ENCODE measurements at places on chromosomes 16 and 17. TPM values are rescaled to one million over a fixed set of nuclear protein-coding genes. Genes with fewer than 3 reads are reported as not detected.

ODAD4 gene
- total RNA-seq, result 0.58 TPM

CCL8 gene
- not detected for total RNA-seq

OR3A2 gene
- total RNA-seq, result 7.2 TPM

CBX4 gene
- 18.6 TPM for total RNA-seq

COG7 gene
- 14.0 TPM for total RNA-seq

ABCC11 gene
- total RNA-seq, result 0.14 TPM

- H3K27ac ChIP-seq, result no peak overlapping the region
- H3K36me3 ChIP-seq, result peaks cover 10% of the 10 kb centered on the region
- peaks cover 3% of the 10 kb centered on the region for H3K4me1 ChIP-seq
- H3K4me3 ChIP-seq, result no peak overlapping the region
- H3K27me3 ChIP-seq, result no peaks in the 10 kb centered on the region
These were observed 32.1 kb upstream of the FBXW10B start for GRCh38 chr17:15651583-15652110.

- H3K27me3 ChIP-seq, result peaks cover 6% of the 10 kb centered on the region
- H3K4me1 ChIP-seq, result no peaks in the 10 kb centered on the region
- no peaks in the 10 kb centered on the region for H3K36me3 ChIP-seq
- no peak overlapping the region for H3K4me3 ChIP-seq
- no peak overlapping the region for H3K27ac ChIP-seq
- DNase-seq, result no peak
These were observed 289.6 kb upstream of the ERCC4 start for GRCh38 chr16:13630374-13630773.

DNA sequence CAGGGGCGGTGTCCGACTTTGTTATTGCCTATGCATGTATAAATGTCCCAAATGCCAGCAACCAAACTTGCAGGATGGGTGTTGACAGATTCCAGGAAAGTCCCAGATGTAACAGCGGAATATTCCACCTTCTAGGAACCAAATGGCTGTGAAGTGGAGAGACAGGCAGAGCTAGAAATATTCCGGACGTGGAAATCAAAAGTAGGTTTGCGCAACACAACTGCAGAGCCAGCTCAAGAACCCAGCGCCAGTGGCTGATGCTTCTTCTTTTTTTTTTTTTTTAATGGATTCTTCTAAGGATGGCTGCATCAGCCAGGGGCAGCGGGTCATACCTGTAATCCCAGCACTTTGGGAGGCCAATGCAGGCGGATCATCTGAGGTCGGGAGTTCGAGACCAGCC lies 601.7 kb downstream of the MAF start:
- H3K27ac ChIP-seq, result no peak overlapping the region
- no peaks in the 10 kb centered on the region for H3K4me1 ChIP-seq
- no peak overlapping the region for H3K4me3 ChIP-seq
- H3K27me3 ChIP-seq, result no peaks in the 10 kb centered on the region
- DNase-seq, result no peak
- no peaks in the 10 kb centered on the region for H3K36me3 ChIP-seq

GRCh38 chr16:17241264-17241835 lies 229.4 kb downstream of the XYLT1 start:
- H3K27me3 ChIP-seq, result no peaks in the 10 kb centered on the region
- H3K36me3 ChIP-seq, result peaks cover 13% of the 10 kb centered on the region
- H3K4me3 ChIP-seq, result no peak overlapping the region
- H3K27ac ChIP-seq, result no peak overlapping the region

DNA sequence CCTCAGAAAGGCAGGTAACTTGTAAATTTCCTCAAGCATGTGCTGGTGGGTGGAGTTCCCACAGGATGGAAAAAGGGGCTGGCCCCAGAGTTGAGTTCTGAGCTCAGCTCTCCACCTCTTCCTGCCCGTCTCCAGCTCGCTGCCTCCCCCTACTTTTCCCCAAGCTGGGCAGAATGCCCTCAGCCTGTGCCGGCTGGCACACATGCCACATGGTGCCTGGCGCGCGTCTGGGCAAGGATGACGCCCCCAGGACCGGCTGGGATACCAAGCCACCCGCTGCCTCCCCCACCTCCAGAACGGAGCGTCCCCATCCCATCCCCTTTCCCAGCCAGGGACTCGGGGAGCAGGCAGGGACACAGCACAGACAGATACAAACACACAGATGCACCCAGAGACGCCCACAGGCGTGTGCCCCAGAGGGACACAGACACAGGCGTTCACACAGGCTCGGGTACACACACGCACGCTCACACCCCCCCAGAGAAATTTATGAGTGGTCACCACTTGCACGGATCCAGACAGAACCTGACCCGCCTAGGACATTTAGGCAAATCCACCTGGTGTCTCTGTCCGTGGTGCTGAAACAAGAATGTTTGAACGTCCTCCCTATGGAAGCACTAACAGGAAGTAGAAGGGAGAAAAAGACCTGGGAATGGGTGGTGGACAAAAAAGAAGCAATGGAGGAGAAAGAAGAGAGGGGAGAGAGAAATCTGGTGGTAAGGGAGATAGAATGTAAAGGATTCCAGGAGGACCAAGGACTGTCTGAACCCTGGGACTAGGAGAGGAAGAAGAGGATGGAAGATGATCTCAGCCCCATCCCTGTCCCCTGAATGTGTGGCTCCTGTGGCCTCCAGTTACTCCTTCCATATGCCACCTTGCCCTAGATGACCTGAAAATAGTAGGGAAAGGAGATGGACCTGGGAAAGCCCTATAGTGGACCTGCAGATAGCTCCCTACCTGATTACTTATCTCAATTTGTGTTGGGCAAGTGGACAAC lies 15.5 kb downstream of the NEUROD2 start:
- no peak overlapping the region for H3K27ac ChIP-seq
- peaks cover 2% of the 10 kb centered on the region for H3K4me1 ChIP-seq
- no peak for DNase-seq
- H3K4me3 ChIP-seq, result no peak overlapping the region
- H3K27me3 ChIP-seq, result peaks cover 55% of the 10 kb centered on the region

DNA sequence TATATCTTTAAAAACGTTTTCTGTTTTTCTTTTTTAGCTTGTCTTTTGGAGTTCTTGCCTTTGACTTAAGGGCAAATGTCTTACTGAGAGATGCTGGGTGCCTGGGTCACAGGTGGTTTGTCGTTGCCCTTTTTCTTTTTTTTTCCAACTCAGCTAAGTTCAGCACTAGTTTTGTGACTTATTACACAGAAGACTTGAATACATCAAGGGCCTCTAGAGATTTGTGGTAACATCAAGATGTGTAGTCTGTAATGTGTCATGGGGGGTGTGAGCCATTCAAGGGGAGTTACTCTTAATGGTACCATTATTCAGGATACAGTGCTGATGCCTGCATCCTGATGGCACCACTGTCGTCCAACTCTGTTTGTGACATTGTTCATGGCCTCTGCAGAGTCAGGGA lies 95.1 kb downstream of the PRKCA start:
- peaks cover 71% of the 10 kb centered on the region for H3K4me1 ChIP-seq
- H3K4me3 ChIP-seq, result no peak overlapping the region
- peaks cover 59% of the 10 kb centered on the region for H3K36me3 ChIP-seq
- no peak for DNase-seq
- peak overlapping the region; percentile 38 for H3K27ac ChIP-seq
- no peaks in the 10 kb centered on the region for H3K27me3 ChIP-seq

DNA sequence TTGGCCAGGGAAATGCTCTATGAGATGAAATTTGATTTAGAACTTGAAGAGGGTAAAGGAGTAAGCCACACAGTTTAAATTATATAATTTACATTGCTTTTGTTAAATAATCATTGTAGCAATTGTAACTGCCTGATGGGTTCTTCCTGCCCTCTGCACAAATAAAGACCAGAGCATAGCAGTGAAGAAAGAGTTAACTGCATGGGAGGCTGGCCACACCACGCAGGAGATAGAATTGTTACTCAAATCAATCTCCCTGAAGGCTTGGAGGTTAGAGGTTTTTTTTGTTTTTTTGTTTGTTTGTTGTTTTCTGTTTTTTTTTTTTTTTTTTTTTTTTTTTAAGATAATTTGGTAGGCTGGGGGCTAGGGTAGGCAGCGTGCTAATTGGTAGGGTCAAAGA lies 467.0 kb upstream of the GOT2 start:
- no peak for DNase-seq
- no peak overlapping the region for H3K27ac ChIP-seq
- no peak overlapping the region for H3K4me3 ChIP-seq
- no peaks in the 10 kb centered on the region for H3K4me1 ChIP-seq
- no peaks in the 10 kb centered on the region for H3K36me3 ChIP-seq

DNA sequence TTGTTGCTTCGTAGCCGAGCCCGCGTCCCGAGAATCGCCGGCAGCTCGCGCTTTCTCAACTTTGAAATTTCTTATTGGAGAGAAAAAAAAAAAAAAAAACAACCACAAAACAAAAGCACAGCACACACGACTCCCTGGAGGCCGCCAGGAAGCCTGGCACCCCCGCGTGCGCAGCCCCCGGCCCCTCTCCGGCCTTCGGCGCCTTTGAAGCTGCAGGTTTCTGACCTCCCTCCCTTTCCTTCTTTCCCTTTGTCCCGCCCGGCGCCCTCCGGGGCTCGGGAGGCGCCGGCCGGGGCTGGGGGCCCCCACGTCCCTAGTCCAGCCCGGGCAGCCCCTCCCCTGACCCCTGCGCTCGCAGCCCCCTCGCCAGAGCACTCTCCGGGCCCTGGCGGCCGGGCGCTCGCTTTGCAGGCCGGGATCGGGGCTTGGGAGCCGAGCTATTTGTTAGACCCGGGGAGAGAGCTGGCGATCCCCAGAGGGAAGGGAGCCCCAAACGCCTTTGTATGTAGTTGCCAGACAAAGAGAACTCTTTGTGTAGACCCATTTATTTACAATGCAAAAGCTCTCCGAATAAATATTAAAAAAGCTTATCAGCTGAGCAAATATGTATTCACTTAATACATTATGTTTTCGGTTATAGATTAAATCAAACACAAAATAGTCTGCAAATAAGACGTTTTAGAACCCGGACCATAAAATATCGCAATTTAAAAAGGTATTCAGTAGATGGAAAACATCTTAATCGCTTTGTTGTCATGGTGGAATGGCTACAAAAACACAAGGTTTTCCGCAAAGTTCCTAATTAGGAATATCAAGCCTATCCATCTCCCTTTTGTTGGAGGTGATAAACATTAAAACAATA lies 2.3 kb downstream of the BAHCC1 start:
- peak overlapping the region; percentile 14 for H3K4me3 ChIP-seq
- H3K27ac ChIP-seq, result no peak overlapping the region

GRCh38 chr17:11578998-11579397 lies 19.3 kb upstream of the DNAH9 start:
- no peaks in the 10 kb centered on the region for H3K4me1 ChIP-seq
- no peaks in the 10 kb centered on the region for H3K27me3 ChIP-seq
- H3K36me3 ChIP-seq, result no peaks in the 10 kb centered on the region
- DNase-seq, result no peak
- no peak overlapping the region for H3K4me3 ChIP-seq
- H3K27ac ChIP-seq, result no peak overlapping the region
